ENCODE measurements at places on chromosomes 6 and 20. TPM values are rescaled to one million over a fixed set of nuclear protein-coding genes. Genes with fewer than 3 reads are reported as not detected.

The CLVS2 gene
- not detected for total RNA-seq

DNA sequence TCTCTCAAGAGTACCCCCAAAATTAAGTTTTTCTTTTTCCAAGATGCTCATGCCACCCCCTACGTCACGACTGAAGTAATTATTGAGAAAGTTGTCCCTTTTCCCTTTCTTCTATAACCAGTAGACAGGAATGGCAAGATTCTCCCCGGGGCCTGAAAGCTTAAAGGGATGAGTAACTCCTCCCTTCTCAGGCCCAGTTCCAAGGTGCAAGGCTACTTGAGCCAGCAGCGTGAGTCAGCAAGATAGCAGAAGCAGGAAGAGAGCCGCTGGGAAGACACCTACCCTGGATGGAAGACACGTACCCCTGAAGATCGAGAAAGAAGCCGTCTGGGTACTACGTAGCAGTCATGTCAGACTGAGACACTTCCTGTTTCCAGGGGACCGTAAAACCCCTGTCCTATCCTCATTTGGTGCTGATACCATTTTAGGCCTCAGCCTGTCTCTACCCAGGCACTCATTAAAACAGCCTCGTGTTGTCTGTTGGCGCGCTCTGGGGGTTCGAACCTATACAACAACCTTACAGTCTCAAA lies 241.0 kb downstream of the ADGRG6 start:
- DNase-seq = no peak

DNA sequence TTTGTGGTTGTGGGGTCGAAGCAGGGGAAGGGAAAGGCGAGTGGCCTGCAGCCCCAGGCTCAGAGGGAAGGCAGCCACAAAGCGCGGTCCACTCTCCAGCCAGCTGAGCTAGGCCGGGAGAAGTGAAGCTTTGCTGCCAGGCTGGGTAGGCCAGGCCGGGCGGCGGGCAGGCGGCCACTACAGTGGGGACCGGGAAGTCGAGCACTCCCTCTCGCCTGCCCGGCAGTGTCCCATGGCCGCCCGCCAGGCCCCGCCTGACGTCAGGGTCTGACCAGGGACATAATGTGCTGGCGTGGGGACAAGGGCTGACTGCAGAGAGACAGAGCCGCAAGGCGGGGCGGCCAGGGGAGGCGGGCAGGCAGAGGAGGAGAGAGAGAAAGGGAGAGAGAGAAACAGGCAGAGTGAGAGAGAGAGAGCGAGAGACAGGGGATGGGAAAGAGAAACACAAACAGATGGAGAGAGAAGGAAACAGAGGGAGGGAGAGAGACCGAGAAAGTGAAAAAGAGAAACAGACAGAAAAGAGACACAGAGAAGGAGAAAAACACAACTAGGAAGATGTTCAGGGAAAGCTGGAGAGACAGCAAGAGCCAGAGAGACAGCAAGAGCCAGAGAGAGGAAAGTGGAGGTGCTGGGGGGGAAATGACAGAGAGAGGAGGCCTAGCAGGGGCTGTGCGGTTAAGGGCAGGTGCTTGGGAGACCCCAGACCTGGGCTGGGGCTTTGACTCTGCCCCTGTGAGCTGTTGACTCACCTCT lies 94.5 kb upstream of the PTPN1 start:
- DNase-seq = peak; percentile 60

DNA sequence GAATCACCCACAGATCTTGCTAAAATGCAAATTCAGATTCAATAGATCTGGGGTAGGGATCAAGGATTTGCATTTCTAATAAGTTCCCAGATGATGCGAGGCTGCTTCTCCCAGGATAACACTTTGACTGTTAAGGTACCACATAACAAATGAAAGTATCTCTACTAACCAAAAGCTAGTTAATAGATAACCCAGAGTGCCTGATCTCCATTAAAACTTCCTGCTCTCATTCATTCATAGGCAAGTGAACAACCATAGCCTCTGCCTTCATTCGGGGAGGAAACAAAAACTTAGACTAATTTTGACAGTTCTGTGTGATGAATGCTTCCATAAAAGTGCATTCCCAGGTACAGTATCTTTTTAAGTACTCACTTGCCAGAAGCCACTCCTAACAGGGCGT lies 265.6 kb upstream of the BTBD3 start:
- no peak for DNase-seq

DNA sequence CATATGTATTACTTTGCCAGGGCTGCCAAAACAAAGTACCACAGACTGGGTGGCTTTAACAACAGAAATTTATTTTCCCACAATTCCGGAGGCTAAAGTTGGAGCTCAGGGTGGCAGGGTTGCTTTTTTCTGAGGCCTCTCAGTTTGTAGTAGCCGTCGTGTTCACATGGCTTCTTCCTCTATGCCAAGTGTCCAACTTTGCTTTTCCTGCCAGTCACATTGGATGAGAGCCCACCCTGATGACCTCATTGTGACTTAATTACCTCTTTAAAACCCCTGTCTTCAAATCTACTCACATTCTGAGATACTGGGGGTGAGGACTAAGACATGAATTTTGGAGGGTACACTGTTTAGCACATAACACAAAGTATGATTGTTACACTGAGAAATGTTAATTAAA lies 9.9 kb upstream of the ECT2L start:
- DNase-seq = peak; percentile 32

Data from G401 (cell line).